Memory B cell (primary cell): ENCODE measurements at places on chromosomes 2 and 18.

GRCh38 chr2:10126632-10127026 is 4.1 kb downstream of the RRM2 start:
- no peak for DNase-seq

- no peak for DNase-seq
Measured at GRCh38 chr2:23541503-23542229, 156.7 kb downstream of the KLHL29 start.

DNA sequence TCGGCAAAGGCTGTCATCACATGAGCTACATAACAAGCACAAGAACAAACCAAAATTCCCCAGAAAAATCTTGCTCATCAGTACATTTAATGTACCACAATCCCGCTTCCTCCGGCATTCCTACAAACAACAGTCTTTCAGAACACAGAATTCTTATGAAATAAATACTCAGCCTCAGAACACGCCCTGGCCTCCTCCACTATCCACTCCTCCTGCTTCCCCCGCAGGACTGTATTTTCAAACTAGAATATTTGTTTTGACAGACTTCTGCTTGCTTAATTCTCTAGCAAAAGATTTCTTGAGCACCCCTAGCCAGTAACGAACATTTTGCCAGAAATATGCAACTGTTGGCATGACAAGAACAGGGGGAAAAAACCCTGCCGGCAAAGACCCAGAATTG is 131.2 kb downstream of the THADA start:
- DNase-seq = no peak

DNA sequence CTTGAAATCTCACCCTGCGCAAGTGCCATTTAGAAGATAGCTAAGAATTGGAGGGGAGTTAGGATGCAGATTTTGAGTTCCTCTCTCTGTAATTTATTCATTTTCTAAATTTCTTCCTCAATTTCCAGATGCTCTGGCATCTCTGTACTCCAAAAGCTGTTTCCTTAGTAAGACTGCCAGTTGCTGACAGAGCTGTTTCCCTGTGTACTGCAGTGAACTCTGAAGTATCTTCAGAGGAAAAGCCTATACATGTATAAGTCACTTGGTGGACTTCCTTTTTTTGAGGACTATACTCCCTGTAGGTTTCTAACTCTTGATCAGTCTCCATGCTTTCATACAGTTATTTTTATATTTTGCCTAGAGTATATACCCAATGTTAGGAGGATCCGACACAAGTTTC is 1.5 kb upstream of the RESP18 start:
- no peak for DNase-seq

GRCh38 chr18:32093523-32093922 is 1.8 kb downstream of the RNF138 start:
- DNase-seq = no peak

GRCh38 chr2:181818840-181819239 is 72.7 kb upstream of the ITPRID2 start:
- DNase-seq = no peak

DNA sequence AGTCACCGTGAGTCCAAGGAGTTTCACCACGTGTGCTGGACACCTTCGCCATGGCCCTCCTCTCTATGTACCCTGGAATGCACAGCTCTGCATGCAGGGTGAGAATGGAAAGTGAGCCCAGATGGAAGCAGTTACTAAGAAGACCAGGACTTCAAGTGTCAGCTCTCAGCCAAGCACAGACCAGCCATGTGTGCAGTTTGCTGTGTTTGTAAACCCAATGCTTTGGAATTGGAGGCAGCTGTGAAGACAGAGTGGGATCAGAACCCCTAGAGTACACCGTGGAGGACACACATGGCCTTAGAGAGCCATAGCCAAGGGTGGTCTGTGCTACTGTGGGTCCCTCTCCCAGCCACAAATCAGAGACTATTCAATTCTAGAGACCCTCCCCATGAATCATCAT is 655.5 kb upstream of the ID2 start:
- DNase-seq = no peak

DNA sequence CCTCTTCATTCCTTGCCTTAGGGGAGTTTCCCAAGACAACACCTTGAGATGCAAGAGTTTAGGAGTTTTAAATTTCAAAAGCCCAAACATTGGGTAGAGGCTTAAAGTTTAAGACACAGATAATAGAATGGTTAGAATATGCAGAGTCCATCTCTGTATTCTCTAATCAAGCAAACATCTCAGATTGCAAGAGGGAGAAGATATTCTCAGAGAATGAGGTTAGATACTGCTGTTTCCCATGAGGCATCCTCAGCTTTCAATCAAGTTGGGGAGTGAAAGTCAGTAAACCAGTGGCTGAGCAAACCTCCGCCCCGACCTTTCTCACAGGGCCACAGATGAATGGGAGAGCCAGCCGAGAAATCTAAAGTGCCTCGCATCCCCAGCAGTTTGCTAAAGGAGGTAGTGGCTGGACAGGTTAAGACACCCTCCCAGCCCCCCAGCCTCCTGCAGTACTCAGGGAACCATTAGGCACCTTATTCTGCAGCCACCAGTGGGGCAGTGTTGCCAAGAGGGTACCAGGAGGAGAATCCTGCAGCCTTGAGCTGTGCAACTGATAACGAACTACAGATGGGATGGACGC is 30.0 kb downstream of the FBXO36 start:
- DNase-seq = no peak

- no peak for DNase-seq
Measured at GRCh38 chr2:54568876-54569321, 112.8 kb downstream of the SPTBN1 start.

GRCh38 chr18:59993560-59993959 is 93.8 kb downstream of the PMAIP1 start:
- no peak for DNase-seq

- DNase-seq = no peak
Measured at GRCh38 chr18:67104700-67105284, 411.7 kb downstream of the DSEL start.

- DNase-seq = no peak
Measured at GRCh38 chr2:233462826-233463470, 103.6 kb downstream of the USP40 start.

GRCh38 chr2:67489396-67489795 is 92.3 kb downstream of the ETAA1 start:
- no peak for DNase-seq
